ENCODE measurements at places on chromosomes 7 and 10.

DNA sequence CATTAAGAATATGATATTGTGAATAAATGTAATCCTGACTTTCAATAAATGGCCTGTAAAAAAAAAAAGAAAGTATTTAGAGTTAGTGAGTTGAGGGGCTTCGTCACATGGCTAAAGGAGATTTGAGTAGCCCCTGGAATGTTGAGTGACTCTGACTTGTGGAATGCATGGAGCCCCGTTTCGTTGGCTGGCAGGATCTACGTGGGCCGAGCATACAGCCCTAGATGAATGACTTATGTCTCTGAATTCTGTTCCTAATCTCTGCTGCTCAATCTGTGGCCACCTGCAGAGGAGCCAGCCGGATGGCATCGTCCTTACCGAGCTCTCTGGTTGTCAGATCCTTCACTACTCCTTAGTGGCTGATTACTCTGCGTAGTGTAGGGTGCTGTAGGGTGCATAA lies 155.7 kb downstream of the MGMT start:
- no peak for DNase-seq

- DNase-seq, result no peak
These were observed 792.9 kb upstream of the GHITM start for GRCh38 chr10:83346266-83346910.

DNA sequence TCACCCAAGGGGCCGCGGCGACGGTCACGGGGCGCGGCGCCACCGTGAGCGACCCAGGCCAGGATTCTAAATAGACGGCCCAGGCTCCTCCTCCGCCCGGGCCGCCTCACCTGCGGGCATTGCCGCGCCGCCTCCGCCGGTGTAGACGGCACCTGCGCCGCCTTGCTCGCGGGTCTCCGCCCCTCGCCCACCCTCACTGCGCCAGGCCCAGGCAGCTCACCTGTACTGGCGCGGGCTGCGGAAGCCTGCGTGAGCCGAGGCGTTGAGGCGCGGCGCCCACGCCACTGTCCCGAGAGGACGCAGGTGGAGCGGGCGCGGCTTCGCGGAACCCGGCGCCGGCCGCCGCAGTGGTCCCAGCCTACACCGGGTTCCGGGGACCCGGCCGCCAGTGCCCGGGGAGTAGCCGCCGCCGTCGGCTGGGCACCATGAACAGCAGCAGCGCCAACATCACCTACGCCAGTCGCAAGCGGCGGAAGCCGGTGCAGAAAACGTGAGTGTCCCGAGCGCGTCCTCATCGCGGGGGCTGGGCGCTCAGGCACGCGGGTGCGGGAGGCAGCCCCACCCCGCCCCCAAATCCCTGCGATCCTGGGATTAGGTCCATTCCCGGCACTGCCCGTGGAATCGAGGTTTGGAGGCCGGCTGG lies 509 bp downstream of the AHR start:
- DNase-seq, result no peak

DNA sequence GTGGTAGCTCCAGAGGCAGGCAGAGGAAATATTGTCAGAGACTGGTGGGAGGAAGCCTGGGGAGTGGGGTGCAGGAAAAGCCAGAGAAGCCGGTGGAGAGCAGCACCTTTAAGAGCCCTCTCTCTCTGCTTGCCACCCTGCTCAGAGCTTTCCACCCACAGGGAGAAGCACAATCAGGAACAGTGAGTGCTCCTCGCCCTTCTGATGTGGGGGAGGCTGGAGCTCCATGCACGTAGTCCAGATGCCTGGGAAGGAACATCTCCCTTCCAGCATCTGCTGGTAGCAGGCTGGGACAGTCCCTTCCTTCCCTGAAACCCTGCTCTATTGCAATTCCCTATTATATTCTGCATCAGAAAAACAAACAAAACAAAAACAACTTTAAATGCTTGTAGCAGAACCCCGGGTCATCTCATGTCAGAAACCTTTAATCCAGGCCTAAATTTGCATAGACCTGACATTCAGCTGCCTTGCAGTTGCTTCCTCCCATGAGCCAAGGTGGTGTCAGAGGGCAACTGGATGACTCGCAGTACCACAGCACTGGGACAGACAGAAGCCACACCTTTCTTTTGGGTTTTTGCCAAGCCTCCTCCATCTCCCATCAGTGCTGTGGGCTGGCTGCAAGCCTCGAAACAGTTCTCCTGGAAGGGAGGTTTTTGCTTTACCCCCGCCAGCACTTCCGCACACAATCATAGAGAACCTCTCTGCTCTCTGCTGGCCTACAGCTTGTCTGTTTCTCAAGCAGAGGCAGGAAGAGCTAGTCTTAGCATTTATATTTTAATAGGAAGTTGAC lies 13.1 kb downstream of the AVPI1 start:
- no peak for DNase-seq

GRCh38 chr7:1555813-1556543 lies at the start of gene TMEM184A:
Gene TMEM184A (minus strand): TSS chr7:1556205. CDS start chr7:1555484, 721 bp downstream.
- peak; percentile 90 for DNase-seq

- no peak for DNase-seq
These were observed 35.2 kb upstream of the LYZL1 start for GRCh38 chr10:29253690-29254029.

DNA sequence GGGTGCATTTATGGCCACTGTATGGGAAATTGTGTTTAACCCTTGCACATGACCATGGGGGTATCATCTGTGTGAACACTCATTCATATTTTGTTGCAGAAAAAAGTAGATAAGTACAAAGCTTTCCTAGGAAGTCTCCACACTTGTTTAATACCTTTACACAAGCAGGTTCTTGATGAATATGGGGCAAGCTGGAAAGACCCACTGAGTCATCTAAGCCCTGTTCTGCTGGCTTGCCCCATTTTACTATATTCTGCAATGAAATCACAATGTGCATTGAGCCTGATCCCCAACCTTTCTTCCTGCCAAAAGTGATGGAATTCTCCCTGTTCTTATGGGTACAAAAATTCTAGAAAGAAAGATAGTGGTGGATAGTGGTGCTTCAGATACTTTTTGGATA lies 99.8 kb downstream of the CCDC71L start:
- no peak for DNase-seq

GRCh38 chr10:82942286-82943099 lies 1067.5 kb downstream of the NRG3 start:
- DNase-seq, result no peak

- DNase-seq, result no peak
These were observed 13.9 kb downstream of the CHAT start for GRCh38 chr10:49627644-49628247.

GRCh38 chr10:30803892-30804322 lies 174.4 kb upstream of the LYZL2 start:
- no peak for DNase-seq

- no peak for DNase-seq
These were observed 186.5 kb downstream of the ELMO1 start for GRCh38 chr7:37262181-37262580.

DNA sequence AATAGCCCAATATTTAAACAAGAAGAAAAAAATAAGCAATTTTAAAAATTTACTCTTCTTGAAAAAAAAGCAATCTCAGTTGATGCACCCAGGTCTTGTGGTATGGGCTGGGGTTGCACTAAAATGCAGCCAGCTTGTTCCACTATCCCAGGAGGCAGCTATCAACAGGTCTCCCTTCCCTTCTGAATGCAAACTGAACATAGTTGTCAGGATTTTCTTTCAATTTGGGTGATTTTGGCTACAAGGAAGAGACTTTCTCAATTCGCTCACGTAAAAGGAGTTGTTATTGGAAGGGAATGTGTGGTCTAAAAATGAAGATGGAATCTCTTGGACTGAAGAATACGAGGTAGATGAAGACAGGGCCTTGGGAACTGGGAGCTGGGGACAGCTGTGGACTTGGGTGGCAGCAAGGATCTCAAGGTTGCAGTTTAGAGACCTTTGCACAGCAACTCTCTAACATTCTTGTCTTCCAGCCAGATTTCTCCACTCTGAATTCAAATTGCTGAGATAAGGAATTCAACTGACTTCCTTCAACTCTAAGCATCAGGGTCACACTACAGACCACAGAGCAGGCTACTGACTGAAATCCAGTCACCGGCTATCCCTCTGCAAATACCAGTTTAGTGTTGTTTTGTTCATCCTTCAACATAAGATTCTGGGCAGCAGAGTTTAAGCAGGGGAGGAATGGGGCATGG lies 3.1 kb upstream of the TMEM26 start:
- no peak for DNase-seq
